ENCODE measurements at places on chromosomes 12 and 14.
A peak's percentile ranks its signal among the peaks of the same experiment; 100 is the strongest.

DNA sequence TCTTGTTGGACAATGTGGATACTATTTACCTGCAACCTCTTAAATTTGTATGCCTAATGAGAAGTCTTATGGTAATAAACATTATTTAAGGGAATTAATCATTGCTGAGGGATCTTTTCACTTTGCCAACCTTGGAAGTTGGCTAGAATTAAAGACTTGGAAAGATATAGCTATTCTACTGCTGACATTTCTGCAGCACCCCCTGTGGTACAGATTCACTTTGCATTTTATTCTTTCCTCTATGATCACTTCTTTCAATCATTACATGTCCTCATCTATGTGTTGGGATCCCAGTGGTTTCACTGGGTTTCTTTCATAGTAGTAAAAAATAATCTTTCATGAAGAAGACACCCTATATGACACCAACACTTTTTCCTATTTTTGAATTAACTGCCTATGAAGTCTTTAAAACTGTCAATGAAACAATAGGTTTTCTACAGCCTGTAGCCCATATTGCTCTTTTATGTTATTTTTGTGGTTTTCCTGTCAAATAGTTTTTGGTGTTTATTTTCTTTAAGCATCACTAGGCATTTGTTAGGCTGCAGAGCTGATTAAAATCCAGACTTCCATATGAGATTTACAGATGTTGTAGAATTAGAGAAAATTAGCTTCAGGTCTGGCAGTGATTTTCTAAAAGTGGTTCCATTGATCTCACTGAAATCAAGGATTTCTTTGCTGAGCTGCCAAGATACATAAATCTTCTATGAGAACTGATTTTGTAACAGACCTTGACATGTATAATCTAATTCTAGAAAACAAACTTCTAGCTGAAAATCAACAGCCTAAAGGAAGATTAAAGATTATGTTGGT is 256.1 kb downstream of the NAV3 start:
- no peak for DNase-seq

DNA sequence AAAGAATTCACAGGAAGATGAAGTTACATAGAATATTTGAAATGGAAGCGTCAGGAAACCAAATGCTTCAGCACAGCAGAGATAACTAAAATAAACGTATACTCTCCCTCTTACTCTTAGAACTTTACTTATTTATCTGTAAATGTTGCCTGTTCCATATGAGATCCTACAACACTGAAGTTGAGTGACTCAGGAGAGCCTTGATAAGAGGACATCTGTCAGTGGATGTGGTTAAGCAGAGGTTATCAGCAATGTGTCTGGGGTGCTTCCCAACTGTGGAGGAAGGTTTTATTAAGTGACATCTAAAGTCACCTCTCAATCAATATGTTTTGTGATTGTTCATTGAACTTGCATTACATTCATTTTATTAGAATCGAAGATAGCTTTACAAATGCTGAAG is 81.9 kb downstream of the NEDD1 start:
- DNase-seq = no peak

- no peak for DNase-seq
Observed at GRCh38 chr14:51460011-51460410, 191.7 kb upstream of the FRMD6 start.

- DNase-seq = no peak
Observed at GRCh38 chr14:73232984-73233383, 4.3 kb upstream of the PAPLN start.

DNA sequence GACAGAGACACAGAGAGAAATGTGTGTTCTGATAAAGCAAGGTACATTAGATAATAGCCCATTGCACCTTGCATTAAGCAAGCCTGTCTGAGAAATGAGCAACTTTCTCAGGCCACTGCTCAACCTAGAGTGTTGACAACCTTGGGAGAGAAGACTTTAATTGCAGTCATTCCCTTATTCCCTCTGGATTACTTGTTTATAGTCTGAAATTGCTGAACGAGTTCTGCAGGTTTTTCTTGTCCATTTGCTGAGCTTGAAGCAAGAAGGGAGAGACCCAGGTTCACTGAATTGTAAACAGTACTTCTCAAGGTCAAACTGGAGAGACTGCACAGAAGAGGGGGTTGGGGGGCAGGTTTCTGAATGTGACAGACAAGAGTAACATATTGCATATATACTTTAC is 159.4 kb upstream of the PLEKHG7 start:
- DNase-seq = no peak

DNA sequence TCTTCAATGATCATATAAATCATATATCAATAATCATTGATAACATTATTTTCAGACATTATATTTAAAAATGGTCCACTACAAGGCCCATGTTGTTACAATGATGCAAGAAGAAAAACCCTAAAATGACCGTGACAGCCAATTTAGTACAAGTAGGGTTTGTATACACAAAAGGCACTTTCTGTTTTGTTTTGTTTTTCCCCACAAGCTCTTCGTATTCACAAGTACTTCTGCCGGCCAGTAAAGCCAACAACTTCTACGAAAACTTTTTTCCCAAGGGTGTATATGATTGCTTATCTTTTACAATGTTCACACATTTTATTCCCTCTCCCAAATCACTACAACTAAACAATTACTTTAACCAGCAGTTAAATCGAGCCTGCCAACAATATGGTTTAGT is 9.6 kb downstream of the PTPRB start:
- DNase-seq = no peak

- DNase-seq = no peak
Observed at GRCh38 chr12:72605975-72606374, 333.8 kb downstream of the TRHDE start.

- no peak for DNase-seq
Observed at GRCh38 chr12:5723711-5724252, 221.3 kb downstream of the ANO2 start.

DNA sequence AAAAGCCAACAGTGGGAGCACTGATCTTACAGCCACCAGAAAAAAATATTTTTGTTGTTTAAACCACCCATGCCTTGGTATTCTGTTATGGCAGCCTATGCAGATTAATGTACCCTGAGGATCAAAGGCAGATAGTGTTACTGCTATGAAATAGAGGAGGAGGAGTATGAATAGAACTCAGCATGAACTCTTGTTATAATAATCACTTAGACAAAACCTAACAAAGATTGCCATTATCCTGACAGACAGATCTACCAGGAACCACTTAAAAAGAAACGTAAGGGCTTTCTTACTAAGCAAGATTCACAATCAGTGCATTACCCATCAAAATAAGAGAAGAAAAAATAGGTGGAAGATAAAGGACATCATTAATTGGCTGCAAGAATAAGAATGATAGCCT is 558.3 kb downstream of the GALC start:
- DNase-seq = no peak

DNA sequence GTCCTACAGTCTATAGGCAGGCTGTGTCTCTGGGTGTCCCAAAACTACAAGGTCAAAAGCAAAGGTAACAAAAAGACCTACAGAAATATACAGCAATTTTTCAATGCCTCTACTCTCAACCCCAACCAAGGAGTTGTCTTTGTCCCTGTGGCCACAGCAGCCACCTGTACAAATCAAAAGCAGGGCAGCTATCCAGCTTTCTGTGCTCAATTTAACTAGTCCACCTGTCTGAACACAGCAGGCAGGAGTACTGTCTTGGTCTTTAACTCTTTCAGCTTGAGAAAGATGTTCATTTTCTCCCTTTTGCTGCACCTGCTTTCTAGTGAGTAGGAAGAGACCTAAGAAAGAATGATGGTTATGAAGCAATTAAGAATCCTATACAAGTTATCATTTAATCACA is 19.7 kb downstream of the GDF11 start:
- no peak for DNase-seq

- DNase-seq = no peak
Observed at GRCh38 chr12:9345171-9345570, 137.0 kb upstream of the PZP start.

DNA sequence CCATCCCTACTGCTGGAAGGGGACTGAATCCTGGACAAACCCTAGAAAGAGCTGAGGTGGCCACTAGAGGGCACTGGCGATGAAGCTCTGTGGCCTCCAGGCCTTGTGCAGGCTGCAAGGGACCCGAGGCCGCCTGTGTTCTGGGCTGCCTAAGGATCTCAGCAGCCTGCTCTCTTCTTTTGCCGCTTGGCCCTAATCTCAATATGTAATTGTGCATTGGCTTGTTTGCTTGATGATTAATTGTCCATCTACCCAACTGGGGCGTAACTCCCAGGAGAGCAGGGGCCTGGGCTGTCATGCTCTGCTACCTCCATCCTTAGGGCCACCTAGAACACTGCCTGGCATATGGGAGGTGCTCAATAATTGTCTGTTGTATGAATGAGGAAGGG is 73.8 kb downstream of the SYNE3 start:
- peak; percentile 58 for DNase-seq

- no peak for DNase-seq
Observed at GRCh38 chr12:66149702-66150398, 19.3 kb upstream of the LLPH start.
